ENCODE measurements at places on chromosomes 3 and 15.

DNA sequence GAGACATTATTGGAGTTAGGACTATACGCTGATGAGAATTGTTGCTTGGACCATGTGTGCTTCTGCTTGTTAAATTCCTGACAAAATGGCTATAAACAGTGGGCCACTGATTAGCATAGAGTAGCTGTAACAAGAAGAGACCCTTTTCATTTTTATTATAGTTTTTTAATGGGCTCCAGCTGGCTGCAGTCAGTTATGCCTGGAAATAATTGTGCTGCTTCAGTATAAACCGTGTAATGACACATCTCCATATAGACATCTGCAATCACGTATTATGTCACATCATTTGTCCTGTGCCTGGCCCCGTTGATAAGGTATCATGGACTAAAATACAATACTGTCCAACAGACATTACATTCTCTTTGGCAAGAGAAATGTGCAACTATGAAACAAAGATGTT lies 50.9 kb downstream of the ARPP21 start:
- DNase-seq = no peak

- DNase-seq = no peak
These were observed 391.1 kb downstream of the SI start for GRCh38 chr3:164687211-164687610.

- no peak for DNase-seq
These were observed 94.6 kb upstream of the CTDSPL start for GRCh38 chr3:37766797-37767776.

- no peak for DNase-seq
These were observed 6.9 kb upstream of the CHD2 start for GRCh38 chr15:92893200-92893599.

DNA sequence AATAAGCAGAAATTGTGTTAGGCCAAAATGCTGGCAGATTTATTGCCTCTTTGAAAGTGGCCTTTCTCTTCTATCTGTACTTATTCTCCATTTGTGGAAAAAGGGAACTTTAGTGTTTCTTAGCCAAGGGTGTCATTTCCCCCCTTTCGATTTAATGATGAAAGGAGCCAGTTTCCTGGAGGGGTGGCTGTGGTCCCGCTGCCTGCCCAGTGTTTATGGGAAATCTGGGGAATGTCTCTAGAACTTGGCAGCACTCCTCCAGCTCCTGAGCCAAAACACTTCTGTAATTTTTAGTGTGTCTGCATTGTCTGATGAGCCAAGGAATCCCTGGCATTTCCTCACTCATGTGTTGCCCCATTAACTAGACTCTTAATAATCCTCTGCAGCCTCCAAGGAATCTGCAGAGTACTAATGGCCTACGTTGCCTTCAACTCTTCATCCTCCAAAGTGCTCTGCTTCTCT lies 448.8 kb downstream of the GRM7 start:
- DNase-seq = no peak

DNA sequence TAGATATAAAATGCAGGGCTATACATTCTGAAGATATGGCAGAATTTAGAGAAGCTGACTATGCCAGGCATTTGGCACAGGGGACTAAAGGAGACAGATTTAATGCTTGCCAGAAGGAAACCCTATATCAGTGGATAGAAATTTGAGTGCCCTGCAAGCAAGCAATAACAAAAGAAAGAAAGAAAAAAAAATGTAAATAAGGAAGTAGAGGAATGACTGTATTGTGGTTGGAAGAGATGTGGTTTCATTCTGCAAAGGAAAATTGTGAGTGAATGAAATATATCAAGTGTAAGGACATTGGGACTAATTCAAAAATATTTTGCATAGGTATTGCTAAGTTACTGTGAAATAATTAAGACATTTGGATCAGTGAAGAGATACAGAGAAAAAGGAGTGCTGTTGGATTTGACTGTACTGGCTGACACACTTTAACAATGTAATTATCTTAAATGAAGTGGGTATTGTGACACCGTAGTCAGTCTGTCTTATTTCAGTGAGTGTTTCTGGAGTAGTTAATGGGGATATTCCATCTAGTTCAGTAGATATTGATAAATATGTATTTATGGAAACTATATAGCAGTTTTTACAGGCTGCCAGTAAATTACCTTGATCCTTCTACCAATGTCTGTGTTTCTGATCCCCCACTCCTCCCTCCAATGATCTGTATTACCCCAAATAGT lies 418.2 kb downstream of the CNTN4 start:
- no peak for DNase-seq

DNA sequence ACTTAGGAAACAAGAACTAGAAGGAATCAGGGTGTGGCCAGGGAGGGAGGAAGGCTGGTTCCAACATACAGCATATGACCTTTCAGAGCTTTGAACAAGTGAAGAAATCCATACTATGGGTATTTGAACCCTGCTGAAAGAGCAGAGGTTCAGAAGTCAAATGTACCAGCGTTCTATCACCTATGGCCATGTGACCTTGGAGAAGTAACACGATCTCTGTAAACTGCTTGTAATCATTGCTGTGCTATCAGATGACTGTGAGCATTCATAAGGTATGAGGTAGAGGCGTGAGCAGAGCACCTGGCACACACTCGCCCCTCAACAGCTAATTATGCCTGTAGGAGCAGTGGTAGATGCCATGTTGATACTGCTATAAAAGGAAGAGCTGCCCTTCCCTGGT lies 55.2 kb downstream of the KLHL6 start:
- no peak for DNase-seq

- DNase-seq = no peak
These were observed 39.5 kb downstream of the CADPS start for GRCh38 chr3:62835554-62836236.

GRCh38 chr15:62989366-62990055 lies 53.0 kb upstream of the TPM1 start:
- DNase-seq = no peak

GRCh38 chr3:112111785-112112402 lies 21.2 kb downstream of the GCSAM start:
- DNase-seq = peak; percentile 83

DNA sequence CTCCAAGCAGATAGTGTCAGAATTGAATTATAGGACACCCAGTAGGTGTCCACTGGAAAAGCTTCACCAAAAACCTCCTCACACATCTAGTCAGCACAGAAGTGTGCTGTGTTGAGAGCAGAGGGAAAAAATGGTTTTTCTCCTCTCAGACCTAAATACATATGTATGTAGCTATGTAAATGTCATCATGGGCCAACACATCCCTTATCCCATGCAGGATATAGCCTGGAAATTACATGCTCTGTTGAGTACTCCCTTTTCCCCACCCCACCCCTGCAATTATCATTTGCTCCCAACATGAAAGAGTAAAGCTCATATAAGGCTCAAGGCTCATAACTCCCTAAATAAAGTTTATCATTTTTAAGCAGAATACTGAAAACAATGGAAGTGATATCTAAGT lies 35.7 kb downstream of the DLG1 start:
- DNase-seq = no peak

DNA sequence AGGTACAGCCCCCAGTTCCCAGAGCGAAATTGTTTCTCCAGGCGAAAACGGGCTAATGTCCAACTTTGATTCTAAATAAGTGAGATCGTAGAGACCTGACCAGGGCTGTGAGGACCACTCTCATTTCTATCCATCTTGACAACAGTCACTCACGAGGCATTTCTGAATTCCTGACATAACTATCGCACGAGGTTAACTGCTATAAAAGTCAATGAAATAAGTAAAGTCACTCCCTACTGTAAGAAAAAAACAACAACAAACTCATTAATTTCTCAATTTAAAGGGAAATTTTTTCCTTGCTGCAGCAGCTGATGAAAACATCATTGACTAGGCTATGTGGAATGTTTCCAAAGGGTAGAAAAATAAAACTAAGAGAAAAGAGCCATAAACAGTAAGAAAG lies 69.1 kb downstream of the GREM1 start:
- no peak for DNase-seq

DNA sequence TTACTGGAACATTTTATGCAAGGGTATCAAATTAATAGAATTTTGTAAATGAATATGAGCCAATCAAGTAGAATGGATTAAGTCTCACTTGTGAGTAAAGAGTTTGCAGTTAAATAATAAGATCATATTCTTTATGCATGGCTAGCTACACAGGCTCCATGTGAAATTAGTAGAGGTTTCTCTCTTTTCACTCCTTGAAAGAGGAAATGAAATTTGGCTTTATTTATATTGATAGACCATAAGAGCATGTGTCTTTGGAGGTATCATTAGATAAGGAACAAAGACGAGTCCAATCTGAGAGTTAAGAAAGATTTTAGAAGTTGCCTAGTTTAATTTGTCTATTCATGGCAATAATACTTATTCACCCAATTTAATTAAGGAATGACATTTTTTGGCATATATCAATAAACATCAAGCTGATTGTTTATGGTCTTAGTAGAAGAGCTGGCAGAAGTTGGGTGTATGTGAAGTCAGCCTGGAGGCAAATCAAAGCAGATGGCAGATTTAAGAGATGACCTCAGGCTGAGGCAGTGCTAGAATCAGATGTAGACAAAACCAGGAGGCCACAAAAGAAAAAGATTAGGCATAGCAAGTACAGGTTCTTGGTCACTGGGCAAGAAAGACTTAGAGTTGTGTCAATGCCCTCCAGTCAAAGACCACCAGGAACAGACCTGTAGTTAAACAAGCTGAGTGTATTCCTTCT lies 406.5 kb upstream of the ARHGEF26 start:
- DNase-seq = no peak

DNA sequence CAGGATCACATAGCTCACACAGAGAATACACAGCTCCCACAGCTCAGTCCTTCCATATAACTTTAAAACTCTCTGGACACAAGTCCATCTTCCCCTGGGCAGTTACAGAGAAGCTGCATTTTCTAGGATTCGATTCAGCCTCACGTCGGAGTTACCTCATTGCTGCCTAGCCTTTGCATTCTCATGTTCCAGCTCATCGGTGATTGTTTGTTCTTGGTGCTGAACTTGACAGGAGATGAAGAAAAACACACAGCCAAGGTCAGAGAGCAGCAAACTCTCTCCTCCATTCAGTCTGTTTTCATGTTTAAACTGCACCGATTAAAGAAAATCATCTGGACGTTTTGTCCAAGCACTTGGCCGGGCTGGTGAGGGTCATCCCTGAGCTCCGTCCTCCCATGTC lies 375.5 kb upstream of the CFAP20DC start:
- DNase-seq = no peak
